ENCODE measurements at places on chromosomes 5 and 9.

- no peak for DNase-seq
Measured at GRCh38 chr9:109728686-109729300, 51.2 kb upstream of the PALM2AKAP2 start.

- DNase-seq, result no peak
Measured at GRCh38 chr5:82912462-82912861, 164.7 kb downstream of the TMEM167A start.

DNA sequence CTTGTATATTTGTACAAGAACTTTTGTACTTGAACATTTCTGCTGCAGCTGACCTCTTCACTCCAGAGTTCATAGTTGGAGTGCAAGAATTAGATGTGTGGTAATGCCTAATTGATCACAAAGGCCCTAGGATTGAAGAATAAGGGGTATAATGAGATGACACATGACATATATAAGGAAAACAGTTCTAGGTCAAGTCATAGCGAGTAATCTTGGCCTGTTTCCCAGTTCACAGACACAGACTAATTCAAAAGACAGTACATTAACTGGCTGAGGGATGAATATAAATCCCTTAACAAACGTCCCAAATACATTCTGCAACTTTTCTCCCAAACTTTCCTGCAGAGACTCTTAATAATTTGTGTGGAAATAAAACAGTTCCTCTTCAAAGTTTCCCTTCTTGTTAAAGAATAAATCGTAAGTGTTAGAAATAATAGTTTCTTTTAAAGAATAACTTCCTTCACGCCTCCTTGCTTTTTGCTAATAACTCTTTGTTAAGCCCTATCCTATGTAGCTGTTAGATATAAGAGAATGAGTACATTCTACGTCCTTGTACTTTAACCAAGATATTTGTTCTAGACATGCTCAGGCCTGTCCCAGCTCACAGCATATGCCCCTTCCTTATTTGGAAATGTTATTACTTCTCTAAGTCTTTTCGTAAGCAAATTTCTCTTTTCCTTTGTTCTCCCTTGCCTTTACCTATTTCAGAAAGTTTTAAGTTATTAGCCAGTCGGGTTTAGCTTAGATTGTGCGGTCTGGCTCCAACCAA is 556.4 kb upstream of the CTNND2 start:
- no peak for DNase-seq

- no peak for DNase-seq
Measured at GRCh38 chr5:118461436-118461835, 526.9 kb downstream of the DTWD2 start.

- DNase-seq, result no peak
Measured at GRCh38 chr5:74516211-74516636, 124.3 kb downstream of the ENC1 start.

GRCh38 chr9:137943655-137944054 is 66.1 kb downstream of the CACNA1B start:
- no peak for DNase-seq

DNA sequence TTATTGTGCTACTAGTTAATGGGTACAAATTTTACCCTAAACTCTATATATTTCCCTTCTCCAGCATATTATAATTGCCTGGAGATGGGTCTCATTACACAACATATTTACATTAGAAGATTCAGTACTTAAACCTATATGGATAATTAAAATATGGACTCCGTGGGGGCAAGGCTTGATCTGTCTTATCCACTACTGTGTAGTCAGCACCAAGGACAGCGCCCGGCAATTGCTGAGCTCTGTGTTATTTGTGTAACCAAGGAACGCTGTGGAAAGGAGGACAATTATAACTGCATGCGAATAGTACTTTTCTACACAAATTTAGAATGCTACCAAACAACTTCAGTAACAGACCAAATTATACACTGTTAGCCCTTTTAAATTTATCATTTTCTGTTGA is 77.7 kb downstream of the DNAH5 start:
- DNase-seq, result peak; percentile 22

DNA sequence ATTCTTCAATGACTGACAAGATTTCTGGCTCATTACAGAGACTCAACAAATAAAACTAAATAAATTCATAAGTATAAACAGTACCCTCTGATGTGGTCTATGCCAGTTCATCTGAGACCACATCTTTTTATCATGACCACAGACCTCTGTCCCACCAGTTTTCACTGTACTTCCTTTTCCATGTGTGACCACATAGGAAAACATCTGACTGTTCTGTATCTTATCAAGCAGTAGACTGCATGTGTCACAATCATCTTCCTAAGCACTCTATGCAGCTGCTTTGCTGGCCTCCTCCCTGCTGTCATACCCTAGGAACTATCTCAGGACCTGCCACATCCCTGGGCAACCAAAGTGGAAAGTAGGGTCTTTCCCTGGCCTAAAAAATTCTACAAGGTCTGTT is 205.0 kb upstream of the ZNF462 start:
- no peak for DNase-seq

DNA sequence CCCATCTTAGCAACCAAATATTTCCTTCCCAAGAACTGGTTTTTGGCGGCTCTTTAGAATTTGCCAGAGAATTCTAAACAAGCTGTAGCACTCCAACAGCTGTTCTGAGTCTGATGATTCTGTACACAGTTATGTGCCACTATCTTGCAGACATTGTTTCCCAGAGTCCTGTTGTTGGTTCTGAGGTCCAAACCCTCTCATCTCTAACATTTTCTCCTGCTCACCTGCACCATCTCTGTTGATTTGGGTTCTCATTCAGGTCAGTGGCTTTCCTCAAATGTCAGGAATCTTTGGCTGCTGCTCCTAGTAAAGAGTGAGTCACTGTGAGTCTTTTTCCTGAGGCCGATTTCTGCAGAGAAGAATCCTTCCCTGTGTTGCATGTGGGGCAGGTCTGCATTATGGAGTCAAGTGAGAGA is 50.0 kb downstream of the CAMSAP1 start:
- DNase-seq, result no peak

- no peak for DNase-seq
Measured at GRCh38 chr5:148910686-148911361, 84.4 kb downstream of the ADRB2 start.

DNA sequence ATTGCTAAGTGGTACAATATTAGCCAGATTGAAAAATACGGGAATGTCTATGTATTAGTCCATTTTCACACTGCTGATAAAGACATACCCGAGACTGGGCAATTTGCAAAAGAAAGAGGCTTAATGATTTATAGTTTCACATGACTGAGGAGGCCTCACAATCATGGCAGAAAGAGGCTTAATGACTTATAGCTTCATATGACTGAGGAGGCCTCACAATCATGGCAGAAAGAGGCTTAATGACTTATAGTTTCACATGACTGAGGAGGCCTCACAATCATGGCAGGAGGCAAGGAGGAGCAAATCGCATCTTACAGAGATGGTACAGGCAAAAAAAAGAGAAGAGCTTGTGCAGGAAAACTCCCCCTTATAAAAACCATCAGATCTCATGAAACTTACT is 32.3 kb upstream of the OLFM1 start:
- no peak for DNase-seq

GRCh38 chr5:122882831-122883230 is 37.4 kb downstream of the SNX24 start:
- no peak for DNase-seq

GRCh38 chr9:20620650-20621470 is 1.4 kb downstream of the MLLT3 start:
- peak; percentile 67 for DNase-seq

GRCh38 chr5:3201941-3202340 is 393.7 kb upstream of the IRX1 start:
- DNase-seq, result no peak

- no peak for DNase-seq
Measured at GRCh38 chr5:142360607-142361120, 35.8 kb upstream of the SPRY4 start.

DNA sequence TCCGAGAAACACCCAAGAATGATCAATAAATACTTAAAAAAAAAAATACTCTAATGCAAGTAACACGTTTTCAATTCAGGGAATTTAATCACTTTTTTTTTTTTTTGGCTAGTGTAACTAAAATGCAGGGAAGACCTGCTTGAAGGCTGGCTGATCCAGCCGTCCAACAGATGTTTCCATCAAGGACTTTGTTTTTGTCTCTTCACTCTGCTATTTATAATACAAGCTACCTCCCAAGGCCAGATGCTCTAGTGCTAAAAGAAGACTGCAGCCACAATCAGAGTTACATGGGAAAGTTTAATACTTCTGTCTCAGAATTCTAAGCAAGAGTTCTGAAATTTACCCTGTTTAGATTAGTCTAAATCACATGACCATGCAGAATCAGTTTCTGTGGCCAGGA is 14.5 kb downstream of the TBCA start:
- no peak for DNase-seq

GRCh38 chr5:101047181-101047580 is 144.1 kb upstream of the ST8SIA4 start:
- no peak for DNase-seq

- DNase-seq, result no peak
Measured at GRCh38 chr5:75622564-75622963, 11.3 kb downstream of the ANKDD1B start.

DNA sequence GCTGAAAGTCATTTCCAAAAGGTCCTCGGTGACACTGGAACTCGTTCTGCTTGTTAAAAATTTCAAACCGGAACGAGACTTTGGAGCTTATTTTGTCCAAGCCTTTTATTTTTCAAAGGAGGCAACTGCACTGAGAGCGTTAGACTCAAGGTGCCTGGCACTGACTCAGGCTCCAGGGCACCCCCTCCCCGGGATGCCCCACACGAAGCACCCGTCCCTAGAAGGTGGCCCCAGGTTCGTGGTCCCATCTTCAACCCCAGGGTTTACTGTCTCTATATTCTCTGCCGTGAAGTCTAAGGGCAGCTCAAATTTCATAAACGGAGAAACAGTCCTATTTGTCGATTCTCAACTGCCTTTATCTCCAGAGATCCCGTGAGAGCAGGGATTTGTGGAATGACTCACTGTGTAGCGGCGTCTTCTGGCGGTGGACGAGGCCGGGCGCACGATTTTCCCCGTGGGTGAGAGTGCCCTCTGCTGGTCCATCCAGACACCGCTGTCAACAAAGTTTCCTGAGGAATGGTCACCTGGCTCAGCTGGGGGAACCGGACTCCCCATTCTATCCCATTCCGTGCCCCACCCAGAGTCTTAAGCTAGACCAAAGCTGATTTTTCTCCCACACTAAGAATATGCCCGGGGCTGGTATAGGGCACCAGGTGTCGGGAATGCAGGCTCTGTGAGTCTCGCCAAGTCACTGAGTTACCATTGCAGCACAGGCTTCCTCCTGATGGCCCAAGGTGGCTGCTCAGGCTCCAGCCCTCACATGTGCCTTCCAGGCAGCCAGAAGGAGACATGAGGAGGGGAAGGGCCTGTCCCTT is 27.1 kb upstream of the SLC6A19 start:
- DNase-seq, result peak; percentile 70

- peak; percentile 73 for DNase-seq
Measured at GRCh38 chr5:149035372-149035790, 27.5 kb downstream of the SH3TC2 start.

- DNase-seq, result no peak
Measured at GRCh38 chr9:136020671-136021070, 59.5 kb upstream of the UBAC1 start.

- no peak for DNase-seq
Measured at GRCh38 chr5:1133510-1134201, 21.8 kb upstream of the SLC12A7 start.

- no peak for DNase-seq
Measured at GRCh38 chr5:135377751-135378680, 21.0 kb downstream of the MACROH2A1 start.

DNA sequence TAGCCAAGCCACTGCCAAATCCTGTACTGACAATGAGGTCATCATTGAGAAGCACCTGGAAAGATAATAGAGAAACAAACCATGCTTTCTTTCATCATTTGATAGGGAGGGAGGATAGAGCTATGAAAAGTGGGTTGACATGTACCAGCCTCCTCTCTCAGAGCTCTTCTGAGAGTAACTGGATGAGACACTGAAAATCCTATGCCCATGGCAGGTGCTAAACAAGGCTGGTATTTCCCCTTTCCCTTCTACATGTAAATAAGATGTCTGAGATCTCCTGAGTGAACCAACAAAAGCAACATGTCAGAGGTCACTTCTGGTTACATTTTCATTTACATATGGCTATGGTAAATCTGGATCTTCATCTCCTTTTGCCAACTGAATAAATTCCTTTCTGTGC is 45.3 kb upstream of the TRAF1 start:
- no peak for DNase-seq

GRCh38 chr9:114499941-114500696 is 5.2 kb downstream of the WHRN start:
- no peak for DNase-seq

DNA sequence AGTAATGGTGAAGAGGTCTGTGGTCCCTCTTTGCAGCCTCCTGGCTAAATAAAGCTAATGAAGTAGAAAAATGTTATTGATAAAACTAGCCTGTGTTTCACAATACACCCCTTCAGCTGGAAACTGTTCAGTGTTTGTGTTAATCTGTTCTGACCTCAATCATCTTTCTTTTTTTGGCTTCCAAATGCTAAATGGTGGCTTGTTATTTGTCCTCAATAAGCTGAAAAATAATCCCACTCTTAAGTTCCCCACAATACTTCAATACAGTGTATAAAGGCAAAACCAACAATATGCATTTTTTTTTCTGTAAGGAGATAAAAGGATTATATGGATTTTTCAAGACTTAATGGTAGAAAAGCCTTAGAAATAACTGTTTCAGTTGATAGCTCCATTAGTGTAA is 560.5 kb downstream of the TUSC1 start:
- no peak for DNase-seq
